ENCODE measurements at places on chromosomes 3 and 15.

GRCh38 chr3:85851071-85851470 is 892.3 kb downstream of the CADM2 start:
- no peak for DNase-seq

- DNase-seq, result no peak
Observed at GRCh38 chr15:90750186-90750585, 33.0 kb downstream of the BLM start.

- DNase-seq, result no peak
Observed at GRCh38 chr15:95557226-95558046, 773.1 kb upstream of the NR2F2 start.

DNA sequence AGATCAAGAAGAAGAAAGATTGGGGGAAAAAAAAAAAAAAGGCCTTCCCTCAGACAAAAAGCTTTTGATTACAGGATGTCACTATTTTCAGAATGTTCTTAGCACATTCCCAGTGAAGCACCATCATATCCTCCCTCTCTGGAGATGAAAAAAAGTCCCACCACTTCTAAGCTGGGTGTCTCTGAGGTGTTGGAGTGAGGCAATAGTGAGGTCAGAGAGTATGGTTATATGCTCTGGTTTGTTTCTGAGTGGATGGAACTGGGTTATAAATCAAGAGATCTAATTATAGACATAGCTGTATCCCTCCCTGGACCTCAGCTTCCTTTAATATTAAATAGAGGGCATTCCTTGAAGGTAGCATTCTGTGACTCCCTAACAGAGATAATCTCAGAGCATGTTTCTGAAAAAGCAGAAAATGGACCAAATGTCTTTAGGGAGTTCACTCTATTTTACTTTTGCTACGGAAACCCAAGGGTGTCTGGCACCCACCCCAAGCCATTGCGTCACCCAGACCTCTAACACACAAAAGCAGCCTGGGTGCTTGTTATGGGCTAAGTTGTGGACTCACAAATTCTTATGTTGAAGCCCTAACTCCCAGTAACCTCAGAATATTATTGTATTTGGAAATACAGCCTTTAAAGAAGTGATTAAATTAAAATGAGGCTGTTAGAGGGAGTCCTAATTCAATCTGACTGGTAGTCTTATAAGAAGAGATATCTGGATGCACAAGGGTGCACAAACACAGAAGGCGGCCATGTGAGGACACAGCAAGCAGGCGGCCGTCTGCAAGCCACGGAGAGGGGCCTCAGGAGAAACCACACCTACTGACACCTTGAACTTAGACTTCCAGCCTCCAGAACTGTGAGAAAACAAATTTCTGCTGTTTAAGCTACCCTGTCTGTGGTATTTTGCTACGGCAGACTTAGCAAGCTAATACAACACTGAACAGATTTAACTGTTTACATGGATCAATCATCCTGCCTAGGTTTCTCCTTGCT is 81.5 kb downstream of the MB21D2 start:
- DNase-seq, result no peak

All from stimulated activated CD4-positive, alpha-beta T cell treated with anti-CD3 and anti-CD28 coated beads, TNF-alpha, amount 100 ng/mL, for 1 hour (primary cell).